ENCODE measurements at places on chromosomes 5 and 9.

DNA sequence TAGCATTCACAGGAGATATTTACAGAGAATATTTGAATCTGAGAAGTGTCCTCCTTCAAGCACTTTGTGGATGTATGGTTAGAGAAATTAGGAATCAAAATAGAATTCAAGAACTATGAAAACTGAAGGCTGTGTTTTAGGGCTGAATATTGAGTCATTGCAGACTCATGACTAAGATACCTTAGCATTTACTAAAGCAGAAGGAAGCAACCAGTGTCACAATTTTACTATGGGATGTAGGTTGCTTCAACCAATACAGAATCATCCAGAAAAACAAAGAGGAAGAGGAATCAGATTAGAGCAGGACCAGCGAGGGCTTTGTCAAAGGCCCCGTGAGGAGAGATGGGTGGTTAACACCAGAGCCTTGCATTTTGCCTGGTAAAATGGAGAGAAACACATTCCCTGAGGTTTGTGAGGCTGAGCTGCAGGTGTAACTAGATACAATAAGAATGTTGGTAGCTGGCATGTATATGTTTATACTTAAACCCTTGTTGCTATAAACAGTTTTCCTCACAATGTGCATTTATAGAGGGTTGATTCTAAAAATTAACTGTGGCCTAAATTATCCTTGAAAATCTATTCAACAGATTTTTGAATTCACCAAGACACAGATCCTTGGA lies 518.1 kb downstream of the AGTPBP1 start:
- DNase-seq = no peak

- peak; percentile 51 for DNase-seq
Measured at GRCh38 chr5:66307647-66308241, 163.6 kb downstream of the SREK1 start.

GRCh38 chr9:73153793-73154227 lies 2.1 kb downstream of the ANXA1 start:
- DNase-seq = no peak

- no peak for DNase-seq
Measured at GRCh38 chr9:15137658-15138356, 169.2 kb downstream of the TTC39B start.

Data from stromal cell of bone marrow (primary cell).